Osteocyte (in vitro differentiated cells): ENCODE measurements at places on chromosomes 12 and 14. TPM values are rescaled to one million over a fixed set of nuclear protein-coding genes. Genes with fewer than 3 reads are reported as not detected.

DNA sequence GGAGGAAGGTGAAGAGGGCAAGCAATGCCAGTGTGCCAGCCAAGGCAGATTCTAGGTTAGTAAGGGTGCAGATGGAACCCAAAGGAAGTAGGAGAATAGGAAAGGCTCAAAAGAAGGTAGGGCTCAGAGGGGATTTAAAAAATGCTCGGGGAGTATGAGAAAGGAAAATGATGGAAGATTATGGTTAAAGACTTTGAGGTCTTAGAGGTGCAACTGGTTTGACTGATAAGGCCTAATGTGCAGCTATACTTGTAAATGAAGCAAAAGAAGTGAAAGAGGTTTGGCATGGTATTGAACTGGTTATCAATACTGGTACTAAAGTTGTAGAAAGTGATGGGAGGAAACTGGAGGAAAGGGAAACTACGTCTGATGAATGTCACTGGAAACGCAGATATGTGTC lies 94.7 kb downstream of the RPS6KA5 start:
- DNase-seq, result no peak

DNA sequence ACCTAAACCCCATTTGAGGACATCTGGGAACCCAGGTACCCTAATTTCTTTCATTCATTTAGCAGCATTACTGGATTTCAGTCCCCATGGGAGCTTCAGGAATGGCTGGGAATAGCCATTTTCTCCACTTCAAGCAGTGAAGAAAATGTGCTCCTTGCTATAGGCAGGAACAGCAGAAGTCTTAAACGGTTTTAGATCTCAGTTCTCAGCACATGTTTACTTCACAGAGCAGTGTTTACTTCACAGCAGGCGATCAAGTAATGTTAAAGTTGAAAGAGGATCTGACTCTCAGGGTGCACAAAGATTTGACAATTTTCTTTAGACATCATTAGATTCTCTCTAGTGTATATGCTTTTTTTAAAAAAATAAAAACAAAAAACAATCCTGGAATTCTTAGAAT lies 109.3 kb downstream of the TBC1D30 start:
- no peak for DNase-seq

- DNase-seq, result no peak
Measured at GRCh38 chr14:68404652-68405183, 388.1 kb downstream of the ZFP36L1 start.

DNA sequence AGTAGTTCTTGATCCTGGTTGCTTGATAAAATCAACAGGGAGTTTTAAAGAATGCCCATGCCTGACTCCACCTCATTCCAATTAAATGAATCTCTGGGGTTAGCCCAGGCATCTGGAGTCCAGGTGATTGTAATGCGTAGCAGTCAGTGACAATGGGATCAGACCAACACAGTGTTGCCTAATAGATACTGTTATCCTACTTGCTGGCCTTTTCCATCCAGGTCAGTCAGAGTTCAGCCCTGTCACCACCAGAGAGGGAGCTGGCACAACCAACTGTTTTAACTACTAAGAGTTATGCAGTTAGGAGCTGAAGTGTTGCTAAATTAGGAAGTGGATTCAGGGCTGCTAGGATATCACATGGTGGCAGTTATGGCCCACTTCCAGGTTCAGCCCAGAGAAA lies 107.1 kb downstream of the GPR135 start:
- no peak for DNase-seq

GRCh38 chr14:78242086-78242485 lies 71.9 kb downstream of the NRXN3 start:
- DNase-seq, result no peak

GRCh38 chr14:42057111-42057510 lies 450.4 kb downstream of the LRFN5 start:
- DNase-seq, result no peak

- DNase-seq, result no peak
Measured at GRCh38 chr14:93331002-93331727, 1.7 kb downstream of the BTBD7 start.

- no peak for DNase-seq
Measured at GRCh38 chr12:52925717-52926595, 21.1 kb upstream of the KRT8 start.

DNA sequence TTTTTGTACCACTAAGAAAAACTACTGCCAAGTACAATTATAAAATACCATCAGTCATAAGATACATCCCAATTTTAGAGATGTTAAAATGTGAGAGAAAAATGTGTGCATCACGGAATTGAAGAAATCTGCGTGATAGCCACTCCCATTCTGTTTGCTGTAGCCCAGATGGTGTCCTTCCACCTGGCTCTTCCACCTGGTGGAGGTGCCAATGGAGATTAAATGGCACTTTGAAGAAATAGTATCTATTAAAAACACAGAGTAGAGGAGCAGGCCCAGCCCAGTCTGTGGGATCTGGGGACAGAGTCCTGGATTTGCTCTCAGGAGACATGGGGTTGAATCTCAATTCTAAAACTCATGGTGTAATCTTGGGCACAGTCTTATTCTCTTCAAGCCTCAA lies 35.5 kb downstream of the TSPAN11 start:
- DNase-seq, result no peak

GRCh38 chr12:129193263-129193871 lies 340.1 kb downstream of the GLT1D1 start:
- DNase-seq, result no peak

DNA sequence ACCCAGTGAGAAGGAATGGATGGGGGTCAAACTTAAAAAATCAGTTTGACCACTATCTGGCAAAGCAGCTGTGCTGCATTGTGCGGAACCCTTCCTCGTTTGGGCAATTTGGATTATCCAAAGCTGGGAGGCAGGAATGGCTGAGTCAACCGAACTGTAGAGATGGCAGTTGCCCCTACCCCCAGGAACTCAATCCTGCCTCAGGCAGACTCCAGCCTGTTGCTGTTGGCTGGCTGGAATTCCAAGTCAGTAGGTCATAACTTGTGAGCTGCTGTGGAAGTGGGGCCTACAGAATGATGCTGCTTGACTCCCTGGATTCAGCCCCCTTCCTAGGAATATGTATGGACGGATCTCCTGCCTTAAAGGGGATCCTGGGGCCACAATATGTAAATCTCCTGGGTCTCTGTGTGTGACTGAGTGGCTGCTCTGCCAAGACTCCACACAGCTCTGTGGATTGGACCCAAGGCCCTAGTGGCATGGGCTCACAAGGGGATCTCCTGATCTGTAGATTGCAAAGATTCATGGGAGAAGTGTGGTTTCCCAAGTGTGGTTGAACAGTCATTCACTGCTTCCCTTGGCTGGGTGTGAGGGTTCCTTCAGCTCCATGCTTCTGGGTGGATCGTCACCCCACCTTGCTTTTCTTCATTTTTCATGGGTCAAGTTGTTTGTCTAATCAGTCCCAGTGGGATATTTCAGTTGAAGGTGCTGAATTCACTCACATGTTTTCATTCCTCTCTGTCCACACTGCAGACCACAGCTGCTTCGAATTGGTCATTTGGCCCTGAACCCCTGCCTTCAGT lies 19.2 kb downstream of the LUM start:
- no peak for DNase-seq

DNA sequence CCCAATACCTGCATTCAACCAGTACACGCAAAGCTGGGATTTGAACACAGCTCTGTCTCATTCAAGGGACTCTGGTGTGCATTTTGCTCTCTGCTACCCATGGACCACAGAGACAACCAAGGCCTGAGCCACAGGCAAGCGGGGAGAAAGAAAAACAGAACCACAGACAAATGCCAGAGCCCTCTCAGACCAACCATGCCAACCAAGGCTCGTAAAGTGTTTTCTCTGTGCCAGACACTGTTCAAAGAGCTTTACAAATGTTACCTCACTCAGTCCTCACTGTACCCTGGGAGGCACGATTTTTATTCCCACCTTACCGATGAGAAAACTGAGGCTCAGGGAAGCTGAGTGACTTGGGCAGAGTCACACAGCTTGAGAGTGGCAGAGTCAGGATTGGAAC lies 32.4 kb upstream of the EML1 start:
- no peak for DNase-seq

GRCh38 chr12:25388183-25388582 lies 137.5 kb upstream of the KRAS start:
- DNase-seq, result no peak

DNA sequence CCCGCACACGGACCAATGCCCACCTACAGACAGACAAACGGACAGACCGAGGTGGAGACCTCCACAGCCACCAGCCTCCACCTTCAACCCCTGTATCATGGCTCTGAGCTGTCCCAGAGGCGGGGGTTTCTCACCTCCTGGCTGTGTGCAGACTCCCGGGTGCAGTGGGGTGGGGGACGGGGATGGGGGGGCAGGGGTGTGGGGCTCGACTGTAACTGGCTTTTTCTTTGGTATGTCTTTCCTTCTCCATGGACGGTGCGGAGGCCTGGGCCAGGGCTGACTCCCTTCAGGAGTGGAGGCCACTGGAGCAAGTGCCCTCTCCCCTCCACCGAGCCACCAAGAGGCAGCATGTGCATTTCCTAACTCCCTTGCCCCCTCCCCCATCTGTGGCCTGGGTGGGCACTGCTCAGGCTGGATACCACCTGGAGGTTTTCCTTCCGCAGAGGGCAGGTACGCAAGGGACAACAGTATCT lies 122.6 kb downstream of the ESRRB start:
- no peak for DNase-seq

DNA sequence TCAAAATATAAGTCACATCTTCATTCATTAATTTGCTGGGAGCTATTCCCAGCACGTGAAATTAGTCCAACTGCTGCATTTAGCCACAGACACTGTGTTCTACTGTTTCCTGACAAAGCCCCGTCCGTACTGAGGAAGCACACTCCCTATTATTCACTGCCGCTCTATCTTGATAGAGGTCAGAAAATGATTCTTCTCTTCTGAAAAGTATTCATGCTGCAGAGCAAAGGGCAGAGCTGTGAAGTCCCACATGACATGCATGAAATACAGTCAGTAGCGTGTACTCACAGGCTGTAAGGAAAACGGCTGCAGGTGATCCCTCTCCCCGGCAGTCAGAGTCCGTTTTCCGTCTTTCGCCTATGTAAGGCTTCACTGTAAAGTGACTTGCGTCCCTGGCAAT lies 302.5 kb upstream of the FKBP4 start:
- DNase-seq, result no peak

DNA sequence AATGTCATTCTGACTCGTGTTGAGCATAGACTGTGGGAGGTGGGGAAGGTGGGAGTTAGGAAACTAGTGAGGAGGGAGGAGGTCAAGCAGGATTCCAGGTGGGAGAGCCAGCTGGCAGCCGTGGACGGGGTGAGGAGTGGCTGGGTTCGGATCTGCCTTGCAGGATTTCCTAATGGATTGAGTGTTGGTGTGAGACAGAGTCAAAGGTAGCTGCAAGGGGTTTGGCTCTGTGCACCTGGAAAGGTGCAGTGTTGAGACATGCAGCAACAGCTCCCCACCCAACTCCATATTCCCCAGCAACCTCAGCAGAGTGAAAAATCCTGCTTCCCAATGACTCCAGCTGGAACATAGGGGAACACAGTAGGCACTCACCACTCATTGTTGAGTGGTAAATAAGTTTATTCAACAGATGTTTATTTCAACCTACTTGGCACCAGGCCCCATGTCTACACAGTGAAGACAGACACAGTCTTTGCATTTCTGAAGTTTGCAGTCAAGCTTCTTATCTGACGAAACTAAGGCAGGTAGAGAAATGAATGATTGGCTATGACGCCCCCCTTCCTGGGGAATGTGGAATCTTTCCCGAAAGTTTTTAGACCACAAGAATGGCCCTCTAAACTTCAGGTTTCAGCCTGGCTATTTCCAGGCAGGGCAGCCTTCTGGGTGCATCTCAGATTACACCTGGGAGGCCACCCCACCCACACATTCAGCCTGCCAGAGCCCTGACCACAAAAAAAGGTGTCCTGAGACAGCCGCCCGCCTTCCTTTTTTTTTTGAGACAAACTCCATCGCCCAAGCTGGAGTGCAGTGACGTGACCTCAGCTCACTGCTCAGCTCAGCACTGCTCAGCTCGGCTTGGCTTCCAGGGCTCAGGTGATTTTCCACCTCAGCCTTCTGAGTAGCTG lies 37.9 kb upstream of the PLEKHG6 start:
- no peak for DNase-seq

- peak; percentile 85 for DNase-seq
Measured at GRCh38 chr12:15788233-15789219, 662 bp downstream of the EPS8 start.

GRCh38 chr14:57962325-57963035 lies 96.6 kb upstream of the SLC35F4 start:
- no peak for DNase-seq

DNA sequence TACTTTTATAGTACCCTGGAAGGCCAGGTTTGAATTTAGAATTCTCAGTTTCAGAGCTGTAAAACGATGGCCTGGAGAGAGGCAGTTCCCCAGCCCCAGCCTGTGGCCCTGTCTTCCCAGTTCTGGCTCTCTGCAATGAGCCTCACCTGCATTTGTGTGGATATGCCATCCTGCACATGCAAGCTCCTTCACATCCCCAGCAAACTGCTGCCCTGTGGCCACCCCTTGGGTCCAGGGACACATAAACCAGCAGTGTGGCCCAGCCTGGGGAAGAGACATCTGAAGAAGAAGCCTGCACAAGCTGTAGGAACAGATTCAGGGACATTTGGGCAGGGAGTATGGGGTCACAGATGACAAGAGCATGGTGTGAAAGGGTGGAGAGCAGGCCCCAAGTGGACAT lies 174.3 kb upstream of the CRY1 start:
- no peak for DNase-seq

GRCh38 chr12:8562310-8562709 lies 21.6 kb upstream of the CLEC4E start:
- DNase-seq, result no peak

DNA sequence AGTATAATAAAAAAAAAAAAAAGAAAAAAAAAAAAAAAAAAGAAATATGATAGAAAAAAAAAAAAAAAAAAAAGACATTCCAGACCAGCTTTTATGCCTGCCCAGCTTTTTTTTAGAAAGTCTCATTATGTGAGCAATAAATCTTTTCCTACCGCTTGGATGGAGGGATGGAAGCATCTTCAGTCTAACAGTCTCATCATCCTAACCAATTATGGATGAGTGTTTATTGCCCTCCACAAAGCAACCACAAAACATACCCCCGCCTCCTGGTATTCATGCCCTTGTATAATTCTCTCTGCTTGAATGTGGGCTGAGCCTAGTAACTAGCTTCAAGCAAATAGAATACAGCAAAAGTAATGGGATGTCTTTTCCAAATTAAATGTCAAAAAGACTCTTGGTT lies 33.7 kb upstream of the ADAMTS20 start:
- no peak for DNase-seq

DNA sequence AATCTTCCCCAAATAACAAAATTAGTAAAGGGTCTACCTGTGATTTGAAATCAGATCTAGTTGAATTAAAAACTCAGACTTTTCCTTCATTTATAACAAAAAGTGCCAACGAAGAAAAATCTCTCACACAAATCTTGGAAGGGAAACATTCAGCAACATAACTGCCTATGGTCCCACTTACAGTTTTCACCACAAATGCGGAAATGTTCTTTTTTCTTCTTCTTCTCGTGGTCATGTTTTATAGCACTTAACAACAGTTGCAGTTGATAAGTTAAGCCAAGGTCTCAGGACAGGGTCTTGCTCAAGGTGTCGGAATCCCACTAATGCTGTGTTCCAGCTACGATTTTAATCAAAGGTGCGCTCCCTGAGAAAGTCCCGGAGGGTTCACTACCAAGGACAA lies 10.1 kb downstream of the RNASE6 start:
- no peak for DNase-seq

GRCh38 chr12:2937500-2937899 lies 21.7 kb upstream of the TEAD4 start:
- no peak for DNase-seq

The MIP gene
- not detected in 2 replicates for total RNA-seq

The ABCD4 gene
- 58.6 and 62.0 TPM in 2 replicates for total RNA-seq

The NEUROD4 gene
- not detected in 2 replicates for total RNA-seq

The TMEM119 gene
- total RNA-seq, result 54.0 and 58.8 TPM in 2 replicates

The EMP1 gene
- total RNA-seq, result 163 and 170 TPM in 2 replicates

The TEX22 gene
- 3.1 and 4.9 TPM in 2 replicates for total RNA-seq

The TSHR gene
- not detected in 2 replicates for total RNA-seq

The NUAK1 gene
- total RNA-seq, result 20.2 and 21.1 TPM in 2 replicates

The KCNJ8 gene
- total RNA-seq, result 0.24 and 0.59 TPM in 2 replicates

The ANO2 gene
- total RNA-seq, result 0.59 and 0.89 TPM in 2 replicates
